Hypothalamus (tissue), 51 donors: ENCODE measurements at places on chromosomes 7 and 10.

DNA sequence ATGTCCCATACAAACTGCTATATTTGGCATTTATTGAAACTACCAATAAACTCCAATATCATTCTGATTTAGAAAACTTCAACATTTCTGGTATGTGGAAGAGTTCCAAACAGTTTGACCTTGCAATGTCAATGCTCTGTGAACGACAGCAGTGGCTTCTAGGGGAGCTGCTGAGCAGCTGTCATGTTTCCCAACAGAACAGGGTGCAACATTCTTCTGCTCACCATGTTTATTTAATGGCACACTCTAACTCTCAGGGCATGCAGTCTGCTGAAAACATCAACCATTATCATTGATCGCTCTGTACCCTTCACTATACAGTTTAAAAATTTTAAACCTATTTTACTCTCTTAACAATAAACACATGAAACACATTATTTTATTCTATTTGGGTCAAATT lies 25.9 kb downstream of the LMOD2 start:
- no peak for DNase-seq

DNA sequence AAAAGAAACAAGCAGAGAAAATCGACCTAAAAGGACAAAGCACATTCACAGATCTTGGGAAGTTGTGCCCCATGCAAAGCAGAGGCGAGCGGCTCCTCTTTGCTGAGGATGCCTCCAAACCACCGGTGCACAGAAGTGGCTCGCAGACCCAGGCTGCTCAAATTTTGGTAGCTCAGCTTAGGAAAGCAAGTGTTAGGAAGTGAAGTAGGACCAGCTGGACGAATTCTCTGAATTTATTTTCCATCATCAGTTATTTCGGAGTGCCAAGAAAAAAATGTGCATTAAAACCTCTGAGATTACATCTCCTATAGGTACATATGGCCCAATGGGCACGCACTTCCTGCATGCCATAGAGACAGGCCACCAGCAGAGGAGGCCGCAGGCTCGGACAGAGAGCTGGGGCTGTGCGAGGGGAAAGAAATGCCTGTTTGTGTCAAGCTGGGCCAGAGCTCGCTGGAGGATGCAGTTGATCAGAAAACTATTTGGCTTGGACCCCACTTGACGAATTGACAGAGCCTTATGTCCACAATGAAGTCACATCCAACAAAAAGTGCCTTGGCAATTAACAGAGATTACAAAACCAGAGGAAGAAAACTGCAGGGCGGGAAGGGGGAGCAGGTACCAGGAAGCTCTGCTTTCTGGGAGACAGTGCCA lies 122.3 kb upstream of the LYZL2 start:
- DNase-seq, result peak; percentile 64

DNA sequence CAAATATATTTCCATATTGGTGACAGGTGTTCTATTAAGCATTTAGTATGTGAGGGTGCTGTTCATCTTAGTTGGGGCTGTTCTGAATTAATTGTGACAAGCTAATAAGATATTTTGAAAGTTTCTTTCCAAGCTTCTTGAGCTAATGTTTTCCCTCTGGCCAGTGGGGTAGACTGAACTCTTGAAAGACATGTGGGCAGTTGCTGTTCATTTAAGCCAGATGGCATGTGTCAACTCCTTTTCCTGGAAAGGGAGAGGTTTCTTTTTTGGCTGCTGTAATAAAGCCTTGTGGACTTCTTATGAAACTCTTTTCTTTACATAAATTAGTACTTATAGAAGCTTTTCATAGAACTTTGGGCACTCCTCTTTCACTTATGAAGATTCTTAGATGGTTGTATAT lies 21.7 kb downstream of the RAB18 start:
- DNase-seq, result no peak

GRCh38 chr7:111045449-111045848 lies 45.5 kb upstream of the LRRN3 start:
- DNase-seq, result no peak

- DNase-seq, result no peak
These were observed 165.2 kb downstream of the HERPUD2 start for GRCh38 chr7:35529713-35530112.

- DNase-seq, result no peak
These were observed 15.8 kb upstream of the SLF2 start for GRCh38 chr10:100896876-100897461.

- DNase-seq, result no peak
These were observed 13.6 kb upstream of the KCND2 start for GRCh38 chr7:120259386-120259785.

GRCh38 chr10:13270877-13271551 lies 28.9 kb downstream of the PHYH start:
- no peak for DNase-seq

DNA sequence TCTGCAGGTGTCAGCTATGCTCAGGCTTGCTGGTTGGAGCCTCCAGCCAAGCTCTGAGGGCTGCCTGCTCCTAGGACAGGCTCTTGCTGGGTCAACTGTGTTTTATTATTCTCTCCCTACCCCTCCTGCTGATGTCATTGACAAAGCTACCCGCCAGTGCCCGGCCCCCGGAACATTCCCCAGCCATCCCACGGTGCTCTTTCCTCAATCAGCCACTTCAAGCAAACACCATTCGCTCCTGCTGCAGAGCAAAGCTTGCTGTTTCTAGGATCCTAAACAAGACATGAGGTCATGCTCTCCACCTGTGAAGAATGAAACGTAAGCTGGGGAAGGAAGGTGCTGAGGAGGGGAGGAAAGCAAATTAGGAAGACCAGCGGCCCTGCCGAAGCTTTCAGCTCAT lies 2.1 kb upstream of the C10orf71 start:
- DNase-seq, result no peak

DNA sequence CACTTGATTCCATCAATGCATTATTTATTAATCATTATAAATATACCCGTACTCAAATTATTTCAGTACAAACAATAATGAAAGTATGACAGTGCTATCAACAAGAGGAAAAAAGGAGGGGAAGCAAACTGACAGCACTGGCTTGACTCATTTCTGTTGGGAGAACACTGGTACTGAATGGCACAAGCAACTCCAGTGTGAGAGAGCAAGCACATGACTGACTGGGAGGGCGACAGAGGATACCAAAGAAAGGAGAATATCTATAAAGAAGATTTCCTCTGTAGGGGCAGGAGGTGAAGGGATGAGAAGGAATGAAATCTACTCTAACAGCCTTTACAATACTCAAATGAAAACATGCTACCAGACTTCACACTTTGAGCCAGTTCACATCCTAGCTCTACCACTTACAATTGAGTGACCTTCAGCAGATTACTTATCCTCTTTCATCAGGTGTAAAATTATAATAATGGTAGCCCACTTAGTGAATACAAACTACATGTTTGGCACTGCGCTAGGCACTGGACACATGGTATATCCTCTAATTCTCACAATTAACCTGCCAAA lies 1.5 kb downstream of the USP54 start:
- peak; percentile 7 for DNase-seq

GRCh38 chr10:11320809-11321520 lies 290.5 kb downstream of the USP6NL start:
- no peak for DNase-seq

- DNase-seq, result no peak
These were observed 163.9 kb downstream of the COBL start for GRCh38 chr7:51152706-51153200.

DNA sequence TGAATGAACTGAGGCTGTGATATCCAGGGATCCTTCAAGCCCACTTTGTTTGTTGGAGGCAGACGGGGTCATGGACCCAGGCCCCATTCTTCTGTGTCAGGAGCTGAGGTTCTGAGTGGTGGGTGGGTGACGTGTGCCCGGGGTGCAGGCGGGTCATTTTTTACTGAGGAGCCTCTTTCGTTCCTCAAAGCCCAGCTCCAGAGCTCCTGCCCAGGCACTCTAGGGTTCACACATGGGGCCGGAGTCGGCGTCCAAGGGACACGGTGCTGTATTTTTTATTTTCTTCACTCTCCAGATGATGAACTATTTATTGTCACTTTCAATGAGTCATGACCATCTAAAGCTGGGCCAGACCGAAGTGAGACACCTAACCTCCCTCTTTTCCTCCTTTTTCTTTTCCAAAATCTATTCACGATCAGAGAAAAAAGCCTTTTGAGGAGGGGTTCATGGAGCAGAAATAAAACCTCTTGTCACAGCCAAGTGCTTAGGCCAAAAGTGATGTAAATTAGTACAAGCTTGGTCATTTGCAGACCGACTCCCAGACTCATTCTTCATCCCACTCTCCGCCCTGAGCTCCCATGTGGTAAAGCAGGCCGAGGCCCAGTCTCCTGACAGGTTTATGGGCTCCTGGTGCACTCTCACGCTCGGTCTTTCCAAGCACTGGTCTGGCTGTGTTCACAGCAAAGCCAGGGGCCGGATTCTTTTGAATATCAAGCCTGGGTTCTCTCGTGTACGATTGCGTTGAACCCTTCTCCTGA lies 41.4 kb upstream of the PITRM1 start:
- DNase-seq, result no peak

GRCh38 chr7:92652536-92652935 lies 62.3 kb upstream of the FAM133B start:
- DNase-seq, result no peak

DNA sequence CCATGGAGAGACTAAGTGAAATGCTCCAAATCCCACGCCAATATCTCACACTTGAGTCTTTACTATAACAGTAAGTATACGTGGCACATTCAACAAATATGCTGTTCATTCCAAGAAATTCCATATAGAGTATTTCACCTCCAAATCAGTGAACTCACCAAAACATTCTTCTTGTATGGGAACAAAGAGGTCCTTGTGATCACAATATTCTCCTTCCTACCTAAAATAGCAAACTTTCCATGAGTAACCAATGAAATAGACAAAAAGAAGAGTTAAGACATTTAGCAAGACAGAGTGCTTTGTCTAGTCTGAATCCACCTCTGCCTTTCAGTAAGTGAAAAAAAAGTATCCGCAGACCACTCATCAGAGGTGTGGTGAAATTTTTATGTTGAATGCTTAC lies 77.3 kb upstream of the NXPH1 start:
- no peak for DNase-seq

- DNase-seq, result no peak
These were observed 1034.2 kb upstream of the C7orf33 start for GRCh38 chr7:147556317-147556716.

- DNase-seq, result no peak
These were observed 1.4 kb downstream of the RPS24 start for GRCh38 chr10:78035025-78035424.

DNA sequence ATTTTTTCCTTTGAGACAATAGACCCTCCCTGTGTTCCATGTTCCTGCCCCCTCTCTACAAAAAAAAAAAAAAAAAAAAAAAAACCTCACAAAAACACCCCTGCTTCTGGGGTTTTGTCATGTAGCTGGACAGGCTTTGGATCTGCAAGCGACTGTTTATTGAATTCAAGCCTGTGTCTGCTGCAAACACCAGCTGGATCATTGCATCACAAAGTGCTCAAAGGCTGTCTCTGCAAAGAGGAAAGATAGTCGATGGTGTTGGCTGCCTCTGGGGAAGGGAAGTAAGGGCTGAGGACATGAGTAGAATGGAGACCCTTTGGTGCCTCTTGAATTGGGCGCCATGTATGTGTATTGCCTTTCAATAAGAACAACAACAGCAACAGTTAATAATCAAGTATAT lies 471.2 kb downstream of the PLXNA4 start:
- DNase-seq, result no peak

GRCh38 chr10:86960863-86961434 lies 2.5 kb downstream of the SNCG start:
- DNase-seq, result no peak

GRCh38 chr10:89122433-89123051 lies 84.6 kb downstream of the CH25H start:
- DNase-seq, result no peak
